ENCODE measurements at places on chromosomes 13 and 19. TPM values are rescaled to one million over a fixed set of nuclear protein-coding genes. Genes with fewer than 3 reads are reported as not detected.

Gene PSG11
- total RNA-seq = not detected

DNA sequence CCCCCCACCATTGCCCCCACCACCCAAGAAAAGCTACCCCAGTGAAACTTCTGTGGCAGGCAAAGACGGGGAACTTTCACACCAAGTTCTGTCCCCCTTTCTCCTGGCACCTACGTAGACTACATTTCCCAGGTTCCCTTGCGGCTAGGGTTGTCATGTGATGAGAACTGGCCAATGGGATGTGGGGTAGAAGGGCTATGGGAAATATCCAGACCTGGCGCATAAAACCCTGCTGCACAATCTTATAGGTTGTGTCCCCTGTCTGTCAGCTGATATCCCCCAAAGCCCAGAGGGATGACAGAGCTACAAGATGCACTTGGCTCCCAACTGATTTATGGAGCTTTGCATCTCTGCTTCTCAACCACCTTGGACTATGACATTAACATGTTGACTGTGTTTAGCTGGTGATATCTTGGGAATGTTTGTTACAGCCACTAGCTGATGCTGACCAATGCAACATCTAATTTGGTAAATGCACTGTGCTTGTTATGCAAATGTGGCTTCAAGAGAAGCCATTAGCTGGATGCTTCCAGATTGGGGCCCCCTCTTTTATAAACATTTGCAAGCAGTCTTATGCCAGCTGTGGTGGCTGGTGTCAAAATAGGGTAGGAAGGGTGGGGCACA, 6.1 kb downstream of the SH2D3A start:
- no peak for DNase-seq

DNA sequence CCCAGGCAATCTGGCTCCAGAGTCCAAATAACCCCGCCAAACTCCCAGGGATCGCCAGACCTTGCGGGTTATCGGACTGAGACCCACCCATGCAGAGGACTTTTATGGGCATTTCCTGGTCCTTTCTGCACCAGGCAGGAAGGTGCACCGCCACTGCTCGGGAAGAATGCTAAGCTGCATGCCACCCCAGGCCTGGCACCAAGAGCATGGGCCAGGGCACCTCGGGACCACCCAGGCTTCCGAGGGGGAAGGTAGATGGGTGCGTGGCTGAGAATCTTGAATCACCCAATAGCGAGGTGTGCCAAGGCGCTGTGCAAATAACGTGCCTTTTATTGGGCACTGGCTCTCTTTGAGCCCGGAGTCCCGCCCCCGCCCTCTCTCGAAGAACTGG, 422 bp upstream of the ZNF575 start:
- DNase-seq = no peak

DNA sequence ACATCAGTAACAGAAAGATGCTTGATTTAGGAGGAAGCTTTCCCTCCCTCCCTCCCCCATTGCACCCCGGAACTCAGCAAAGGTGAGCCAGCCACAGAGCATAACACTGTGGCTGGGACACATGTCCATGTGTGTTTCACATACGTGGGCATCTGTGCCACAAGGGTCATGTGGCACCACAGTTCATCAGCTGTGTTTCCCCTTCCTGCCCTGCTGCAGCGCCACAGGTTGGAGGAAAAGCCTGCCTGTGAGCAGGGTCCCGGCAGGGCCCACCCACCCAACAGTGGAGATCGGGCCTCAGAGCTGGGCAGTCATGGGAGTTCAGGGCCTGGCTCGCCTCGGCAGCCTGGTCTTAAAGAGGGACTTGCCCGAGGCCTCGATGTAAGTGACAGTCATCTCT, 2.8 kb downstream of the ACP5 start:
- no peak for DNase-seq

Measured in omental fat pad (tissue), 4 donors.